ENCODE measurements at places on chromosomes 1 and 21.

DNA sequence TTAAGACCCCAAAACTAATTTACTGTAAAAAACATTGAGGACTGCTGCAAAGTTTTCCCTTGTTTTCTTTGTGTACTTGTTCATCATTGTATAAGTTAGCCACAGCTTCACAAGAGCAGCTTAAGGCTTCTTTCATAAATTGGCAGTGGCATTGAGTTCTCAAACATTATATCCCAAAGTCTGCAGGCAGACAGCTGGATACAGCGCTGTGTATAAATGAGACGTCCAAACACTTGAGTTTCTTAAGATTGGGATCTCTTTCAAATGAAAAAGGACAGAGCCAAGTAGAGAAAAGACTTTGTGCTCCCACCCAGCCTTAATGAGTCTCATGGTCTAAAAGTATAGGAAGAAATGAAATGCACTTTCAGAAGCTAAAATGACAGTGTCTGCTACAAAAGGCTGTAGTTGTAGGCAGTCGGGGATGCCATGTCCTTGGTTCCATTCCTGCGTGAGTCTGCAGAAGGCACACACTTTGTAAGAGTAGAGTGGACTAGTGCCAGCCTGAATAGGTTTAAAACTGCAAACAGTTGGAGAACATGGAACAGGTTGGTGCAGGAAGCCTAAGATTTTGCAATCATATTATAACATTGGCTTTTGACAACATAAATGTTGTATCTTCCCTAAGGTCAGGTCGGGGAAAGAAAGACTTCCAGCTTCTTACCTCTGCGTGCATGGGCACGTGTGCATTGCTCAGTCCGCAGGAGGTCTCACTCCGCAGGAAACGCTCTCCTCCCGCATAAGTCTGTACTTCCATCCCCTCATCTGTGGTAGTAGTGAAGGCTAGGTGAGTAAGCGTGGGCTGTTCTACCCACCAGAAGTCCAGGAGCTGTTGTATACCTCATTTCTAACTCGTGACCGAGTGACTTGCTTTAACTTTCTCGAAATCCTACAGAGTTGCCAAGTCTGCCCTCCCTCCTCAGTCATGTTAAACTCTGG is 94.4 kb downstream of the CD247 start:
- no peak for DNase-seq

DNA sequence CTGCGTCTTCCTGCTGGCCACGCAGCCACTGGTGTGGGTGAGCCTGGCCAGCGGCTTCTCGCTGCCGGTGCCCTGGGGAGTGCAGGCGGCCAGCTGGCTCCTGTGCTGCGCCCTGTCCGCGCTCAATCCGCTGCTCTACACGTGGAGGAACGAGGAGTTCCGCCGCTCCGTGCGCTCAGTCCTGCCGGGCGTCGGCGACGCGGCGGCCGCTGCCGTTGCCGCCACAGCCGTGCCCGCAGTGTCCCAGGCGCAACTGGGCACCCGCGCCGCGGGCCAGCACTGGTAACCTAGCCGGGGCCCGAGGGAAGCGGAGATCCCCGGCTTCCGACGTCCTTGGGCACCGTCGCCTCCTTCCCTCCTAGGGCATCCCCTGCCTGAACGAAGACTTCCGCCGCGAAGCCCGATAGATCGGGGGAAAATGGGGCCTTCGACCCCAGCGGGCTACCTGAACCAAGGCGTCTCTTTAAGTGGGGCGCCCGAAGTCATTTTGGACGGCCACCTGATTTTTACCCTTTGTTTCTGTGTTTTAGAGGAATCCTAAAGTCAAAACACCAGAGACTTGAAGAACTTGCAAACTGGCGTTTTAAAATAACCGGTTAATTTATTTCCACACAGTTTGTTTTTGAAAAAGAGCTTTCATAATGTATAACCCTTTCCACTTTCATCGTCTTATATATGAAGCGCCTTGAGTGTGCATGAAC is 2.0 kb downstream of the GPR88 start:
- DNase-seq = no peak

DNA sequence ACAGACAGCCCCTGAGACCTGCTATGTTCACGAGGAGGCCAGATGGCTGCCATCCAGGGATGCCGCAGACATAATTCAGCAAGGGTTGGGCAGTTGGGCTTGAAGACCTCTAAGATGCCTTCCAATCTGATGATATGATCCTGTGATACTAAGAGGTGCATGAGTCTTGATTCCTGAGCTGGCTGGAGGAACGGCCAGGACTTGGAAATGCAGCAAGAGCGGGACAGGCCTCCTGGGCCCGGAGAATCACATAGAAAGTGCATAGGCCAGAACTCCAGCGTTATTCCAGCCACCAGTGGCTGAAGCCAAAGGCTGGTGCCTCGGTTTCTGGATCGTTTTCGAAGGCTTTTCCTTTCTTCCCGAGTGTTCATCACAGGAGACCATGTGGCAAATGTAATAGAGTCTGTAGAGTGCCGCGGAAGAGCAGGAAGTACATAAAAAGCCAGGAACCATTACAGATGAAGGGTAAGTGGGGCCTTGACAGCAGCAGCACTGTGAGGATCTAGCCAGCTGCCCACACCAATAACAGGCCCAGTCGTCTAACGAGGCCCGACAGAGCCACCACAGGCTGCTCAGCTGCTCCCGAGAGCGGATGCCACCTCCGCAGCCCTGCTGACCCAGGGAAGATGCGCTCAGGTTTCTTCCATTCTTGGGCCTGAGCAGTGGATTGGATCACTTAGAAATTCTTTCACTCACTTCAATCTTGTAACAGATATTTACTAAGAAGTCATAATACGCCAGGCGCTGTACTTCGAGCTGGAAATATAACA is 14.0 kb upstream of the LHX4 start:
- no peak for DNase-seq

- no peak for DNase-seq
Measured at GRCh38 chr1:61921435-61921834, 179.2 kb downstream of the PATJ start.

DNA sequence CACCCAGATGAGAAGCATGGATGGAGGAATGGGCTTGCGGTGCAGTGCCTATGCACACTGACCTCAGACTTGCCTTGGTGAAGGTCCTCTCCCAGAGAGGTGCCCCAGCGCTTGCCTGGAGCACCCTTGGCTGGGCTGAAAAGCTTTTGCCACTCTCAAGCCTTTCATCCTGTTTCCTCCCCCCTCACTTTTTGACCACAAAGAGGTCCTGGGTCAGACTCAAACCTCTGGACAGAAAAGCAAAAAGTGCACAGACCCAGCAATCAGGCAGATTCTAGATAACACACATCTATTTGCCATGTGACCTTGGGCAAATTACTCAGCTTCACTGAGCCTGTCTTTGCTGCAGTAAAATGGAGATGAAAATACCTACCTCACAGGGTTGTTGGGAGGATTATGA is 7.3 kb downstream of the TMEM35B start:
- DNase-seq = no peak

DNA sequence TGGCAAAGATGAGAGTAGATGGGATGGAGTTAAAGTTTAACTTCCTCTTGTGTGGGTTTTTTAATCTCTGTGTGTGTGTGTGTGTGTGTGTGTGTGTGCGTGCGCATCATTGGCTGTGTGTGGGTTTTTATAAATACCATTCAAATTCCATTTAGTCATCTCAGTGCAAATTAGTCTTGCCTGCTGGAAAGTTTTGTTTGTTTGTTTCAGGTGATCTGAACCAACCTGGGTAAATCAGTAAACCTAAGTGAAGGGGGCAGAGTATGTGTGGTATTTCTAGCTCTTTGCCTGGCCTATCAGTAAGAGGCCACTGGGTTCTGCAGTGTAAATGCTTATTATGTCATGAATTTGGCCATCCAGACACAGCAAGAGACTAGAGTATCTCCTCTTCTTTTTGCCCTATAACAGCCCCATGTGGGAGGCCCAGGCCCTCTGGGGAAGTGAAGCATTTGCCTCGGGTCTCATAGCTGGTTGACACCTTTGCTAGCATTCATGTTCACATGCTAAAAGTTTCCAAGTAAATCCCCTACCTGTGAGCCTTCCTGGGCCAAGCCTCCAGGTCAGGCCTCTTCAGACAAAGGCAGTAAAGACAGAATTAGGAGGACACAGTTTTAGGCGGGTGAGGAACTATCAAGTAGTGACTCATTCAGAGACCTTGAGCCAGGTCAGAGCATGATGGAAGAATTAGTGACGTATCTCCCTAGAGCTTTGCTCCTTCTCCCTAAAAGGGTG is 14.7 kb downstream of the INTS3 start:
- peak; percentile 71 for DNase-seq

GRCh38 chr1:206497774-206498173 is 9.6 kb upstream of the RASSF5 start:
- no peak for DNase-seq

DNA sequence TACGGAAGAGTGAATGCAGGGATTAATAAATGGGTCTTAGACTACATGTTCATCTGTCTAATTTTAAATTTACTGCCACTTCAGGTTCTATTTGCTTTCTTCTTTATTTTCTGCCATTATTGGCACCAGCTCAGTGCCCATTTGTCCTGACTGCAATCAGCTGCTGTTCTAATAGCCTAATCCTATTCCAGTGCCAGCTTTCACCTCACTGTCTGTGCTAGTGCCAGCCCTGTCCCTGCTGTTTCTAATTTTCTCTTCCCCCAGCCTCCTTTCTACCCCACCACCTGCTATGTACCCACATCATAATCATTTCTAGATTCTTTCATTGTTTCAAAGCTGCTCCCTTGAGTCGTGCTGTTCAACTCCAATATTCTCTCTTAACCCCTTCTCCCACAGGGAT is 86.4 kb downstream of the KCNK1 start:
- no peak for DNase-seq

Data from body of pancreas (tissue), 4 donors.